Endothelial cell of umbilical vein (primary cell): ENCODE measurements at places on chromosomes 11 and 22. TPM values are rescaled to one million over a fixed set of nuclear protein-coding genes. Genes with fewer than 3 reads are reported as not detected.
A peak's percentile ranks its signal among the peaks of the same experiment; 100 is the strongest.

Gene C1QTNF6
- 27.6 and 31.5 TPM in 2 replicates for total RNA-seq

DNA sequence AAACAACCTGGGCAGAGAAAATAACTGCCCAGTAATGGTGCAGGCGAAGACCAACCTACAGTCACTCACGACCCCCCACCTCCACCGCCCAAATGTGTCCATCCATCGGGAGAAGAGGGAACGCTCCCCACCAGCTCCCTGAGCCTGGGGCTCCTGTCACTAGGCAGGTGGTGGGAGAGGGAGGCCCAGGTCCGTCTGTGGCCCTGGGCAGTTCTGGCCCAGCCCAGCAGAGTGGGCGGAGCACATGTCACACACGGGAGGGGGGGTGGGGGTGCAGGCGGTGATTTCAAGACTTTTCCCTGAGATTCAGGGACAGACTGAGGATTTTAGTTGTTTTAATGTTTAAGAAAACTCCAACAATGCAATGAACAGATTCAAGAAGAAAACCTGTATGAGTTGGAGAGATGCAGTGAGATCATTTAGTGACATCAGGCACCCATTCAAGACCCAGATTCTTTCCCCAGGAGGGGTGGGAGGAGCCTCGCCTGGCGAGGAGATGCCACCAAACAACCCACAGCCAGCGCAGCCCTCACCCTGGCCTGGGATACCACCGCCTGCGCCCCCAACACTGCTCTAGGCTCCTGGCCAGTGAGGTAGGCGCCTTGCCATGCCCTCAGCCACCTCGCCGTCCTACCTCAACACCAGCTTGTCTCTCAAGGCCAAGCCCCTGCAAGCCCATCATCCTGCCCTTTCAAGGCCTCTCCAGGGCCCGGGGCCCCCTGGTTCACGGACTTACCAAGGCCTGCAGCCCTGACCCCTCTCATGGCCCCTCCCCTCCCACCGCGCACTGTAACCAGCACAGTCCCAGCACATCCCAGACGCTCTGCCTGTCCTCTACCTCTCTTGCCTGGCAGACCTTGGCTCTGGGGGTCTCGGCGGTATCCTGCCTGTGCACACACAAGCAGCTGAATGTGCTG, 36.8 kb downstream of the TBX1 start:
- DNase-seq, result no peak

- no peak for DNase-seq
Measured at GRCh38 chr11:67422891-67423290, 5.4 kb upstream of the RPS6KB2 start.

Gene KRTAP5-10
- not detected in 2 replicates for total RNA-seq

- peak; percentile 57 for DNase-seq
Measured at GRCh38 chr11:76077575-76078150, 128.6 kb downstream of the WNT11 start.

DNA sequence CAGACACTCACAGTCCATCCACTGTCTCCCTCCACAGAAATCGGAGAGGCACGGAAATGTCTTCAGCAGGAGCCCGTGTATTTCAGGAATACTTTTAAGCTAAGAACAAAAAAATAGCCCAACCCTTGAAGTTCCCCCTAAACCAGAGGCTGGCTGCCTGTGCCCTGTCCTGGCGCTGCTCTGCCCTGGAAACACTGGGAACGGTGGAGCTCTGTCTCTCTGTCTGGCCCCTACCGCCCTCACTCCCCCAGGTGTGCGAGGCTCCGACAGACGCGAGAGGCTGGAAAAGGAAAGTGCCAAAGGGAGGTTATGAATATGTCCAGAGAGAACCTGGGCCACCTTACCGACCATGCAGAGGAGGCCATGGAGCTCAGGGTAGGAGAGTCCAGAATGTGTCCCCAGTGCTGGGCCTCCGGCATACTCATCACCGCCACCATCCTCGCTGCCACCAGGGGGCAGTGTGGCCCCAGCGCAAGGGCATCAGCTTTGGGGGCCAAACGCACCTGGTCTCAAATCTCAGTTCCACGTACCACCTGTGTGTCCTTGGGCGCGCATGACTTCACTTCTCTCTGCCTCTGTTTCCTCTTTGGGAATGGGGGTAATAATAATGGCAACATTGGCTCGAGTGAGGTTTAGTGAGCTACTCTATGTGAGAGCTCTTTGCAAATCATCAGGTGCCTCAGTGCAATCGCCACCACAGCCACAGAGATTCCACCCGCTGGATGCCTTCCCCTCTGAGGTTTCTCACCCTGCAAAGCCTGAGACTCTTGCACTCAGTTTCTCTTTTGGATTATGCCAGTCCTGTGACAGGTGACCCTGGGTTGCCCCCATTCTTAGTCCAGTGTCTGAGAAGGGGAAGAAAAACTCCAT, 10.4 kb upstream of the SLCO2B1 start:
- peak; percentile 41 for DNase-seq

GRCh38 chr11:69262918-69263735, 30.8 kb upstream of the MYEOV start:
- no peak for DNase-seq

DNA sequence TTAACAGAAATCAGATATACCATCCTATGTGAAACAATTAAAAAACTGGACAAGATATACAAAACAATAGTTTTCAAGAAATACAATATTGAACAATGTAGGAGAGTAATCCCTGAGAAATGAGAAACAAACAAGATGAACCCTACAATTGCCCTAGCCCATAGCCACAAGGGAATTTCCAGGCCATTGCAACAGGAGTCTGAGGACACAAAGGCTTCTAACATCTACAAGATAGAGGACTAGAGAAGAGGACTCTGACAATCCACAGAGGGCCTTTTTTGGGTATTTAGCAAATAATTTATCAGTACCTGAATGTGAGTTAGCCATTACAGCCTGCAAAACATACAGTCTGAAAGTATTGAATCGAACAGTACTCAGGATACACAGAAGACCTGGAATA, 251.7 kb downstream of the GRM5 start:
- DNase-seq, result no peak

- DNase-seq, result peak; percentile 35
Measured at GRCh38 chr11:95688501-95689222, 100.9 kb downstream of the FAM76B start.

DNA sequence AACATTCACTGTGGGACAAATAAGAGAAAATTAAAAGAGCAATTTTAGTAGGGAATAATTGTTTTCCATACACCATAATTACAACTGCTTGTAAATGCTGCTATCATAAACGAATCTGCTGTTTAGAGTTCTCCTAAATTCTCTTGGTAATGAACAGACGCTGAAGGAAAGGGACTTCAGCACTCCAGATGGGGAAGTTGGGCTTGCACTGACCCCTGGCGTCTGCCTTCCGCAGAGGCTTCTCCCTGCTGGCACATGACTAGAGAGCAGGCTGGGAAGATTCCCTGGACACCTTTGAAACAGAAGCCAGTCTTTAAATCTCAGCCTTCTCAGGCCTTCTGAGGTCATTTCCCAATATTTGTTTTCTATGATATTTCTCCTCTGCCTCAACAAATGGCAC, 84.1 kb downstream of the NXPE2 start:
- peak; percentile 47 for DNase-seq

- DNase-seq, result no peak
Measured at GRCh38 chr11:75814363-75814676, 690 bp upstream of the UVRAG start.

Gene BIK
- 0.49 TPM in 1 of 2 replicates, not detected in the other for total RNA-seq

DNA sequence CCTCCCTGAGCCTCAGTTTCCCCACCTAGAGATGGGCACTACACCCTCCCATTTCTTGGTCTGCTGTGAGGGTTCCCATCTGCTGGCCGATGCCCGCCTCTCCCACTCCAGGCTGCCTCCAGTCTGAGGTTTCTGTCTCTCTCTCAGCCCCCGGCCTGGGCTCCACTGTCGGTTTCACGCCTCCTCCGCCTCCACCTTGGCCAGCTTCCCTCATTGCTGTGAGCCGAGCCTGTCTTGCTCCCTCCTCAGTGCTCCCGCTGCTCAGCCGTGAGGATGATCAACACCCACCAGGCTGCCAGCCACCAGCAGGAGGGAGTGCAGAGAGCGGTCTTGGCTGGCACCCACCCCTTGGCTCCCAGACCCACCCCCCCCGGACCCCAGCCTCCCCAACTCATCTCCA, 61.0 kb downstream of the CYTH4 start:
- no peak for DNase-seq

GRCh38 chr11:27596388-27596787, 89.8 kb upstream of the LIN7C start:
- no peak for DNase-seq

- DNase-seq, result peak; percentile 85
Measured at GRCh38 chr11:86795949-86796348, 4.4 kb upstream of the PRSS23 start.

- DNase-seq, result no peak
Measured at GRCh38 chr11:127066401-127067090, 66.0 kb upstream of the KIRREL3 start.

- no peak for DNase-seq
Measured at GRCh38 chr22:36839356-36840073, 21.3 kb upstream of the NCF4 start.

DNA sequence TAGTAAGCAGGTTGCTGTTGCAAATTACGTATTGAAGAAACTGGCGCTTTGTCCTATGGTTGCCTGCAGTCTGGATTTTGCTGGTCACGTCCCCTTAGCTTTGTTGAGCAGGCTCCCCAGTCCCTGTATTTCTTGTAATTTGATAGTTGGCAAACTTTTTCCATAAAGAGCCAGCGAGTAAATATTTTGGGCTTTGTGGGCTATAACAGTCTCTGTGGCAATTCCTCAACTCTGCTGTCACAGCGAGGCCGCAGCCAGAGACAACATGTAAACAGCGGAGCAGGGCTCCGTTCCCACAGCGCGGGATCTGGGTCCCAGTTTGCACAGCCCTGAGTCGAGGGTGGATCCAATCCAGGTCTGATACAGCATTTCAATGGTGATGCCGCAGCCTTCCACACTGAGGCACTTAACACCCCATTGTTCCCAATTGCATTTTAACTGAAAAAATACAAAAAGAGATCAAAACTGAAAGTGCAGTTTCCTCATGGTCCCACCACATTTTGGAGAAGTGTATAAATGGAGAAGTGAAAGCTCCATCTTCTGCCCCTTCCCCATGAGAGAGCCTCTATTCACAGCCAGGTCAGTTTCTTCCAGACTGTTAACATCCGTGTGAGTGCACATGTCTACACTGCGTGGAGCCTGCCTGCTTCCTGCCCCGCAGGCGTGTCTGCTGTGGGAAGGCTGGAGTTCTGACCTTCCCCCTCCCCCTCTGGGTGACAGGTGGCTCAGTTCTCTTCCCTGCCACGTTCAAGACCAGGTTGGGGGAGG, 89.1 kb downstream of the RPS6KA4 start:
- no peak for DNase-seq

DNA sequence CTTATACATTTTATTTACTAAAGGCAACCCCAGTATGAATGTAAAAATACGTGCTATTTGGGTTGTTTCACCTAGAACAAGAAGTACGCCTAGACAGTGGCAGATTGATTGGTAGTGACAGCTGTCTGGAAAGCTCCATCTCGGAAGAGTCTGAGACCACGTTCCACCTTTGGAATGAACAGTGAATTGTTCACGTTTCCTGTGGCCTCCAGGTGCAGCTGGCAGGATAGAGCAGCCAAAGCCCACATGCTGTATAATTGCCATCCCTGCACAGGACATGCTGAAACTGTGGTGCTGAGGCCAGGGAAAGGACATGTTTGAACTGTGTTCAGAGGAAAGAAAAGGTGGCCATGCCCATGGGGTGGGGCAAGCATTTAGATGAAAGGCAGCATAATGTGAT, 218.7 kb upstream of the MTNR1B start:
- DNase-seq, result no peak

GRCh38 chr11:117950301-117950700, 21.1 kb upstream of the TMPRSS13 start:
- no peak for DNase-seq

DNA sequence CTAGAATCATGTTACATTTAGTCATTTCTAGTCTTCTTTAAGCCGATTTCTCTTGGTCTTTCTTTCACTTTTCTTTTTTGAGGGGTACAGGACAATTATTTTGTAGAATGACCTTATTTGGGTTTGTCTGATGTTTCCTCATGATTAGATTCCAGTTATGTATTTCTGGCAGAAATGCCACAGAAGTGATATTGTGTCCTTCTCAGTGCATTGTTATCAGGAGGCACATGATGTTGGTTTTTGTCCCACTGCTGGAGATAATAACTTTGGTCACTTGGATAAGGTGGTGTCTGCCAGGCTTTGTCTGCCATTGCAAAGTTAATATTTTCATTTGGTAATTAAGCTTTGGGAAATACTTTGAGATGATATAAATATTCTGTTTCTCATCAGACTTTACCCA, 100.3 kb downstream of the RRM1 start:
- DNase-seq, result no peak

GRCh38 chr22:22948651-22949571, 61.3 kb downstream of the IGLL5 start:
- no peak for DNase-seq

Gene DNAJB7
- not detected in 2 replicates for total RNA-seq

DNA sequence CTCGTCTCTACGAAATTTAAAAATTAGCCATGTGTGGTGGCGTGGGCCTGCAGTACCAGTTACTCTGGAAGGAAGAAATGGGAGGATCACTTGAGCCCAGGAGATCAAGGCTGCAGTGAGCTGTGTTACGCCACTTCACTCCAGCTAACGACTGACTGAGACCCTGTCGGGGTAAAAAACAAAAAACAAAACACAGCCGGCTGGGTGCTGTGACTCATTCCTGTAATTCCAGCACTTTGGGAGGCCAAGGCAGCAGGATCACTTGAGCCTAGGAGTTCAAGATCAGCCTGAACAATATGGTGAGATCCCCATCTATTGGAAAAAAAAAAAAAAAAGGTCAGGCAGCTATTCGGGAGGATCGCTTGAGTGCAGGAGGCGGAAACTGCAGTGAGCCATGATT, 2.4 kb downstream of the PAFAH1B2 start:
- no peak for DNase-seq

Gene CXCR5
- not detected in 2 replicates for total RNA-seq

Gene HEPN1
- not detected in 2 replicates for total RNA-seq

Gene CSNK2A3
- not detected in 2 replicates for total RNA-seq

DNA sequence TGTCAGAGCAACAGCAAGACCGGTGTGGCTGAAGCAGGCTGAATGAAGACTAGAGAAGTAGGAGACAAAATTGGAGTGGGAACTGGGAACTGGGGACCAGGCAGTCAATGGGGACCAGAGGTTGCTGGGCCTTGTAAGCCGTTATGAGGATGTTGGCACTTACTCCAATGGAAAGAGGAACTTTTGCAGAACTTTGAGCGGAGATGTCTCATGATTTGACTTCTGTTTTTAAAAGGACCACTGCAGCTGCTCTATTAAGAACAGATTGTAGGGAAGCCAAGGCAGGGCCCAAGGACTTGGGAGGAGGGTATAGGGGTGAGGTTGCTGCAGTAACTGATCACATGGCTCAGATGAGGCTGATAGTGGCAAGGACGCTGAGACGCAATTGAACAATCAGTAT, 34.2 kb downstream of the IL18 start:
- no peak for DNase-seq

DNA sequence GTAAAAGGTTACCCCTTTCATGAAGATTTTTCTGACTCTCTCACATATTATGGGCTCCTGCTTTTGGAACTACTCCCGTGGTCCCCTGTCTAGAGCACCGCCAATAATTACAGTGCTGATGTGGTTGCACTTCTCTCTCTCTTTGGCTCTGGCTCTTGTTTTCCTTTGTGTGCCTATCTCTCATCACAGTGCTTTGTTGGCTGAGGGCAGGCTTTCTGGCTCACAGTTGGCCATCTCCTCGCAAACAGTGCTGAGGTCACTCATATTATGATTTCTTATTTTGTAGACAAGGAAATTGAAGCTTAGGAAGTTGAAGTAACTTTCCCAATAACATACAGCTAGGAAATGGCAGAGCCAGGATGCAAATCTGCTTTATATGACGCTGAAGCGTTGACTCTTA, 192.5 kb downstream of the DDX10 start:
- peak; percentile 95 for DNase-seq

GRCh38 chr11:3109921-3110706, 52.9 kb upstream of the CARS1 start:
- peak; percentile 28 for DNase-seq

- DNase-seq, result no peak
Measured at GRCh38 chr11:111518668-111519067, 4.1 kb downstream of the HOATZ start.
